ENCODE measurements at places on chromosomes 11 and 22. TPM values are rescaled to one million over a fixed set of nuclear protein-coding genes. Genes with fewer than 3 reads are reported as not detected.

The CARD16 gene
- total RNA-seq = 2.0 TPM

The CCDC188 gene
- total RNA-seq = 0.30 TPM

The OR8H3 gene
- not detected for total RNA-seq

The OR8H2 gene
- not detected for total RNA-seq

The PPP6R2 gene
- total RNA-seq = 60.3 TPM

The OVCH2 gene
- total RNA-seq = not detected

The ZC3H12C gene
- total RNA-seq = 18.7 TPM

The GNAZ gene
- 7.4 TPM for total RNA-seq

The DCHS1 gene
- 10.4 TPM for total RNA-seq

The CHRM1 gene
- total RNA-seq = not detected

The ZC3H7B gene
- total RNA-seq = 29.7 TPM

The PATE4 gene
- total RNA-seq = not detected

The ASCL2 gene
- not detected for total RNA-seq

The C11orf86 gene
- total RNA-seq = 0.30 TPM

The MS4A6A gene
- total RNA-seq = not detected

The UNC93B1 gene
- total RNA-seq = 23.5 TPM

The SMCO4 gene
- total RNA-seq = 5.2 TPM

The MARK2 gene
- 12.6 TPM for total RNA-seq

The JAML gene
- total RNA-seq = not detected
